ENCODE measurements at places on chromosomes 6 and 20.
A peak's percentile ranks its signal among the peaks of the same experiment; 100 is the strongest.

DNA sequence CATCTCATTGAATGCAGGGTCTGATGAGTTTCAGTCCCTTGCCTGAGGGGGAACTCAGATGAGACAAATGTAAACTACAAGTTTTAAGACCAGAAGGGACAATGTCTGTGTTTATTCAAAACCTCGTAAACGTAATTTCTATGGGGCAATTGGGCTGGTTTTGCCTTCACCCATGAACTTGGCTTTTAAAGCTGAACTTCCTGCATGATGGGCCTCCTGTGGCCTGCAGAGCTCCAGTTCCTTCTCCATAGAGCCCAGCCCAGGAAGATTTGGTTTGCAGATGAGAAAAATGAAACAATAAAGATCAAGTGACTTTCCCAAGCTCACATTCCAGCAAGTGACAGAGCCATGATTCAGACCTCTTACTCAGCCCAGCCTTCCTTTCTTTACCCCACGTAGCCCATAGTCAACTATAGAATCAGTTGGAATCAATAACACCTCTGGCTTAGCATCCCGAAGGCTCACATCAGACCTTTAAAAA, 612.3 kb downstream of the UTRN start:
- DNase-seq: no peak

DNA sequence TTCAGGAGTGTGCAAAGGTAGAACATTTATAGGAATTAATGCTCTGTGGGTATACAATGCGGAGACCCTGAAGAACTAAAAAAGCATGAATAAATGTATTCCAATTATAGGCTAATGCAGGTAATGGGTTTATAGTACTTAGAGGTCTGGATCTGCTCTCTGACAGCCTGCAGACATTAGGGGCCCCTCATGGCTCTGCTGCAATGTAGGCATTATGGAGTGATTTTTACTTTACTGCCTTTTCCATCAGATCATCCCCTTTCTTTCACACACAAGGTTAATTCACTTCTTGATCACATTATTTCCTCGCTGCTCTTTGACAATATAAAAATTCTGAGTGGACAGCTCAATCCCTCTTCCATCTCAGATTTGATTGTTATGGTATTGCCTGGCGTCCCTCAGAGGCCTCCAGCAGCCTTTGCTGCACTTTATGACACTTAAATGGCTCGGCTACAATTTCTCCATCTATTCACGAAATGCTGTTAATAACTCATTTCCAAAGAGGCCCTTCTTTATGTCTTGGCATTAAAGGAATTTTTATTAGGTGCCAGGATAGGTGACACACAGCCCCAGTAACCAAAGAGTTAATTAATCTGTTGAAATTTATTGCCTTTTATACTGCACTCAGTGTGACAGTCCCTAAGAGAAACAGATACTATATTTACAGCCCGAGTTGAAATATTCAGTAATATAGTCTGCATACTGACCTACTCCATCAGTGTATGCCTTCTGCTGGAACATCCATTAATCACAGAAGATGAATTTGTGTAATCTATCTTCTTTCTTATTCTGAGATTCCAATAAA, 33.4 kb upstream of the SLC35B3 start:
- DNase-seq: no peak

DNA sequence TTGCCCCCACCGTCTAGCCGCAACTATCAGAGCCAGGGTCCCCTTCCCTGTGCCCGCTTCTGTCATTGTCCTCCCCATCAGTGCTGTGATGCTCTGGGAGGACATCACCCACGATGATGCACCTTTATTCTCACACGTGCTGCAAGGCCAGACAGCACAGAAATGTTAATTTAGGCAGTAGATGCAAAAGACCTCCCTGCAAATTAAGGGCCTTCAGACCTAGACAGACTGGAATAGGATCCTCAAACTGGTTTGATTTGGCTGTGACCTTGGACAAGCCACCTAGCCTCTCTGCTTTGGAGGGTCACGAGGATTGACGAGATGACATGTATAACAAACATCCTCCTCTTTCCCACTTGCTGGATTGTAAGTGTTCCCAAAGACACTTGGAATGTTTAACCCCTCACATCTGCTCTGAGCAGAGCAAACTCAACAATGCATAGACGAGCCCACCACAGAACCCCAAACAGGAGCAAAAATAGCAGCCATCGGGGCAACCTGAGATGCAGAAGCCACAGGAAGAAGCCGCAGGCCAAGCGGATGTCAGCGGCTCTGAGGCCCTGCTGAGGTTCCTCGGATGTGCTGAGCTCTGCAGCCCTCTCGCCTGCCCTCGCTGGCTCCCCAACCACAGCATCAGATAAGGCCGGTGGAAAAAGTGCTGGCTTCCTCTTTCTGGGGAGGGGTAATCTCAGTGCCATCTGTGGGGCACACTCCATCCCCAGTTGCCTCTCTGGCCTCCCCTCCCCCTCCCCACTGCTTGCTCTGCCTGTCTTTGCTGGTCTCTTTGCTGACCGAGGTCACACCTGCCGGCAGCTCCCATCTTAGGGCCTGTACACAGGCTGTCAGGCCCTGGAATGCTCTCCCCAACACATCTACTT, 35.3 kb downstream of the TOX2 start:
- peak; percentile 41 for DNase-seq

GRCh38 chr6:8000188-8000596, 64.0 kb downstream of the BLOC1S5 start:
- DNase-seq: no peak

DNA sequence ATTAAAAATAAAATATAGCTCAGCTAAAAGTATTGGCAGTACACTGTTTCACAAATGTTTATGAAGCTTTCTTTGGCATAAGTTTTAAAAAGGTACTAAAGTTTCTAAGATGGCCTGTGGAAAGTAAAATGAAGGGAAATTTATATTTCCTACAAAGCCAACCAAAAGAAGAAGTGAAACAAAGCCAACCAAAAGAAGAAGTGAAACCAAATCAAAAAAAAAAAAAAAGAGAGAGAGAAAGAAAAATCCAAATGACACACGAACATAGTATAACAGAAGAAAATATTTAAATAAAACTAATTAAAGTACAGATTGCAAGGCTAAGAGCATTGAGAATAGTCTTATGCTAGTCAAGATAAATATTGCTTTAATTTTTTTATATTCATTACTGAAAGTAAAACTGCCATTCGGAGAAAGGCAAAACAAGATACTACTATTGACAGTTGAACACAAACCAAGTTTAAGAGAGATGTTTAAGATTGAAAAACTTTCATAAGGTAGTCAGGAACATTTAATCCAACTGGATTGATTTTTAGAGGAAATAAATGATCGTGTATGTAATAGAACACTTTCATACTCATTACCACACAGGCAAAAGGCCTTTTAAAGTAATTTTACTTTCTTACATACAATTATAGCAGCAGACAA, 12.8 kb upstream of the KHDRBS2 start:
- no peak for DNase-seq

GRCh38 chr20:59405226-59406200, 105.1 kb downstream of the EDN3 start:
- DNase-seq: no peak

GRCh38 chr6:170542031-170542719, 10.9 kb downstream of the PSMB1 start:
- DNase-seq: no peak

DNA sequence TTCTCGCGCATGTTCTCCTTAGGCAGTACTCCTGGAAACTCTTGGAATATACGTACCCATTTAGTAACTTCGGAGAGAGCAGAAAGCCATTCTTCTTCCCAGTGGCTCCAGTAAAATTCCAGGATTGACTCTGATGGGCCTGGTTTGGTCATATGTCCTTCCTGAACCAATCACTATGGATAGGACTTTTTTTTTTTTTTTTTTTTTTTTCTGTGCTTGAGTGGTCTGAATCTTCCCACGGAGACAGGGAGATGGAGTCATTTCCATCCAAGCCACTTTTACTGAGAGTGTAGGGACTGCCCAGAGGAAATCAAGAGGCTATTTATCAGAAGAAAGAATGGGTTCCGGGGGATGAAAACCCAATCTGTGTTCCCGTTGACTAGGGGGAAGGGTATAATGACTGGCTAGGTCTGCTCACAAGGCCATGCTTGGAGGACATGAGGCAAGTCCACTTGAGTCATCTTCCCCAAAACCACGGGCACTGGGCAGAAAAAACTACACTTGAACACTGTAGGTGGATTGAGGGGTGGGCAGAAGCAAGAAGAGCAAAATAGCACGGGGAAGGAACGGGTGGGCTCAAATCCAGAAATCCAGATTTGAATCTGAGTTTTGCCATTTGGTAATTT, 35.4 kb upstream of the MRPS18A start:
- DNase-seq: no peak

DNA sequence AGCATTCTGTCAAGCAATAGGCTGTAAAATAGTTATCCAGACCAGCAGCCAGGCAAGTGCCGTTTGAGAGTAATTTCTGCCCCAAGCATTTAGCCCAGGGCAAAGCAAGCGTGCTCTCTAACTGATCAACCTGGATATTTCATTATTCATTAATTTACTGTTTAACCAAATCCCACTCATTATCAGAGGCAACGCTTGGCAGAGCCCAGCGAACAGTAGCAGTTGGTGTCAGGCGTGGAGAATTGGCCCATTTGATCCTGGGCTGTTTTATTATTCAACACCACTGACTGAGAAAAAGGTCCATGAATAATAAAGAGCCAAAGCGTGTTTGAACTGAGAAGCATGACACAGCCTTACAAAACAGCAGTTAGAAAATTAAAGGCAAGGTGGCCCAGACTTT, 35.3 kb downstream of the TFAP2B start:
- no peak for DNase-seq

DNA sequence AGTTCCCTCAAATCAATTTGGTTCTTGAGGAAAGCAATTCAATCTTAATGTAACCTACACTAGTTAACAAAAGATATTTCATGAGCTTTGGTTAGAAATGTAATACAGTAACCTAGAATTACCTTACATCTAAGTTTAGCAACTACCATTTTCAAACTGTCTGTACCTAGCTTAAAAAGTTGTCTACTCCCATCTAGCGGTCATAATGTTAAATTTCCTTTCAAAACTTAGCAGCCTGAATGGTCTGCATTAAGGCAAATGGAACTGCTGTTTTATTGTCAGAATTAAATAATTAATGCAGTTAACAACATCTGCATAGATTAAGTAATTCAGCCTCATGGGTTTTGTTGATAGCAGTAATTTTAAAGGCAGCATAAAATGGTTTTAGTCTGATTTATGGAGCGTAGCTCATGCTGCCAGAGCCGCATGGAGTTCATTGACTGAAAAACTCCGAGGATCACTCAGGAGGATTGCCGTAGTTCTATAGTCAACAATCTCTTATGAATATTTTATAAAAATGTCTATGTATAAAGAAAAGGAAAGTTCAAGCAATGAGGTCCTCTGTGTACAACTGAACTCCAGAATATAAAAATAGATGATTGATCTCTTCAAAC, 485.4 kb upstream of the MANEA start:
- no peak for DNase-seq

DNA sequence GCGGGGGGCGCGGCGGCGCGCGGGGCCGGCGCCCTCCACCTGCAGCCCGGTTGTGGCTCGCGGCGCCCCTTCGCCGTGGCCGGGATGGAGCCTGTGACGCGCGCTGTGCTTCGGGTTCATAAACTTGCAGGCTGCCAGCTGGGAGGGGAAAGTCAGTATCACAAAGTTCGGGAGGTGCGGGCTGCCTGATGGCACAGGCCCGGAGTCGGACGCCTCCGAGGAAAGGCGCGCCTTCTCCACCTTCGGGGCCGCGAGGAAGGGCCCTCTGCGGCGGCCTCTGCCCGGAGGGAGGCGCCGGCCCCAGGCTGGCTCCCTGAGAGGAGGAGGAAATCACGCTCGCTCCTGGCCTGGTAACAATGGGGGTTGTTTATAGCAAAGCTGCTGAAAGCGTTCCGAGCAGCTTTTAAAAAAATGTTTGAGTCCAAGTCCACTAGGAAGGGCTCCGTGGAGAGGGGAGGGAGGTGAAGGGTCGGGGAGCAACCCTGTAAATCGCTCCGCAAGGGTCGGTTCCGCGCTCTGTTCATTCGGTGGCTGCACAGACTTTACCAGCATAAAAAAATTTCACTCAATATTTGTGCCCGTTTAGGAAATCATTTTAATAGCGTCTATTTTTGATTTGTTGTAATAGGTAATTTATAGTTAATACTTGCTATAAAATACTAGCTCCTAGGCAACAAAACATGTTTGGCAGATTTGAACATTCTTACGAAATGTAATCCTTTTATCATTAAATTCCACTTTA, 1.0 kb downstream of the AFDN start:
- peak; percentile 48 for DNase-seq

DNA sequence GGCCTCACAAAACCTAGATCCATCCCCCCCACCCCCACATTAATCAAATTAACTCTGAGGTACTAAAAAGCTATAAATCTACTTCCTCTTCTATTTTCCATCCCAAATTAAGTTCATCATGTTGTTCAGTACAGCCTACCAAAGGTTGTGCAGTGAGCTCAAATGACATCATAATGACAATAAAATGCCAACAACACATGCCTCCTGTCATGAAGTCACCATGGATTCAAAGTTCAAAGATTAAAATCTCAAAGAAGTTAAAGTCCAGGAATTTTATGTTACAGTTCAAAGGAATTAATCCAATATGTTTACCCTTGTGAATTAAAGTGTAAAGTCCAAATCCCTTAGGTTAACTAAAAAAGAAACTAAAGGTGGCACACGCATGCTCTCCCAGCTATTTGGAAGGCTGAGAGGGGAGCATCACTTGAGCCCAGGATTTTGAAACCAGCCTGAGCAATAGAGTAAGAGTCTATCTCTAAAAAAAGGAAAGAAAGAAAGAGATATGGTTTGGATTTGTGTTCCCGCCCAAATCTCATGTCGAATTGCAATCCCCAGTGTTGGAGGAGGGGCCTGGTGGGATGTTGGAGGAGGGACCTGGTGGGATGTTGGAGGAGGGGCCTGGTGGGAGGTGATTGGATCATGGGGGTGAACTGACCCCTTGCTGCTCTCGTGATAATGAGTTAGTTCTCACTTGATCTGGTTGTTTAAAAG, 25.7 kb upstream of the SIRT5 start:
- DNase-seq: no peak

- DNase-seq: no peak
These were observed 411.7 kb downstream of the C6orf118 start for GRCh38 chr6:164897523-164898235.

DNA sequence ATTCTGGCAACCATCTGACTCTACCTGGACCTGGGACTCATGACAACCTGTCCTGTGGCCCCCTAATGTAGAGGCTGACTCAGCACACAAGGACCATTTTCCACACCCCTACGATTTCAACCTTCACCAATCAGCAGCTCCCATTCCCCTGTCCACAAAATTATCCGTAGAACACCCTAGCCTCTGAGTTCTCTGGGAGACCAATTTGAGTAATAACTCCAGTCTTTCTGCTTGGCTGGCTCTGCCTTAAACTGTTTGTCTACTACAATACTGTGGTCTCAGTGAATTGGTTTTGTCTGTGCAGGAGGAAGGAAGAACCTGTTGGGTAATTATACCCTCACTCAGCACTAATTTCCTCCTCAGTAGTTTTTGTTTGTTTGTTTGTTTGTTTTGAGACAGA, 99.3 kb upstream of the MRPS10 start:
- no peak for DNase-seq

DNA sequence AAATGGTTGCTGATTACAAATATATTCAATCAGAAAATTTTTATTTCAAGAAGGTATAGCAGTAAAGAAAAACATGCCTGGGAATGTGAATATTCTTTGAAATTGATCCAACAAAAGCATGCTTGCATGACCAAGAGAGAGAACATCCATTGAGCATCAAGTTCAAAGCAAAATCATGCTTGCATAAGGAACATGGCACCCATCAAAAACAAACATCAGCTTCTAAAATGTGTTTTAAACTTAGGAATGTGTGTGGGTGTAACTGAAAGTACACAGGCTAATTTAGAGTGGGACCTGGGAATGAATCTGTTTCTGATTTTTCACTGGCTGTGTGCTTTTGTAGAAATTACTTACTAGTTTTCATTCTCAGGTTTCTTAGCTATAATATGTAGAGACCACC, 5.6 kb downstream of the SLC17A5 start:
- no peak for DNase-seq

All from GM19239 (cell line).